ENCODE measurements at places on chromosomes 16 and 17. TPM values are rescaled to one million over a fixed set of nuclear protein-coding genes. Genes with fewer than 3 reads are reported as not detected.

DNA sequence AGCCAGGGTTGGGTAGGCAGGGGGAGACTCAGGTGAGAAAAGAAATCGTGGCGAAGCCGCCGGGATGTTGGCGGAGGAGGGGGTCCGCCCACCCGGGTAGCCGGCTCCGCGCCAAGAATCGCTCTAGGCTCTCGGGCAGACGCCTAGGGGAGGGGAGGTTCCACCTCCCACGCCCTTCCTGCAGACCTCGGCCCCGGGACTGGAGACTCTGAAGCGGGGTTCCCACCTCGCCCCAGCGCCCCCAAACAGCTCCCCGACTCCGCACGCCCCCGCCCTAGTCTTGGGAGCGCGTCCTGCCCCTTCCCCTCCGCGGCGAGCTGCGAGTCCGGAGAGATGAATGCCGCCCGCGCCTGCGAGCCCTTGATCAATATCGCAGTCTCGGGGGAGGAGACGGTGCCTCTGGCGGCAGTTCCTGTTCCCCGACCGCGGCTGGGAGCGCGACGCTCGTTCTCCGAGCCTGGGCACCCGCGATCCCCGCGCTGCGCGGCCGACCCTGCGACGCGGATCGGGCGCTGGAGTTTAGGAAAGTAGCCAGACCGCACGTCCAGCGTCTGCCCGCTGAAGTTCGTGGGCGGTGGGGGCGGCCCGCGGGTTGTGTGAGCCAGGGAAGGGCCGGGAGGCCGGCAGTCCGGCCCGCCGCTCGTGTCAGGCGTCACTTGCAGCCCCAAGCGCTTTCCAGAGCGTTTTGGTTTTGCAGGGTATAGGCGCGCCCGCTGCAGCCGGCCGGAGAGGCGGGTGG lies 790 bp downstream of the CRHR1 start:
- peak; percentile 34 for DNase-seq

TBC1D26 gene
- total RNA-seq, result 1.9 TPM

CA7 gene
- not detected for total RNA-seq

DNA sequence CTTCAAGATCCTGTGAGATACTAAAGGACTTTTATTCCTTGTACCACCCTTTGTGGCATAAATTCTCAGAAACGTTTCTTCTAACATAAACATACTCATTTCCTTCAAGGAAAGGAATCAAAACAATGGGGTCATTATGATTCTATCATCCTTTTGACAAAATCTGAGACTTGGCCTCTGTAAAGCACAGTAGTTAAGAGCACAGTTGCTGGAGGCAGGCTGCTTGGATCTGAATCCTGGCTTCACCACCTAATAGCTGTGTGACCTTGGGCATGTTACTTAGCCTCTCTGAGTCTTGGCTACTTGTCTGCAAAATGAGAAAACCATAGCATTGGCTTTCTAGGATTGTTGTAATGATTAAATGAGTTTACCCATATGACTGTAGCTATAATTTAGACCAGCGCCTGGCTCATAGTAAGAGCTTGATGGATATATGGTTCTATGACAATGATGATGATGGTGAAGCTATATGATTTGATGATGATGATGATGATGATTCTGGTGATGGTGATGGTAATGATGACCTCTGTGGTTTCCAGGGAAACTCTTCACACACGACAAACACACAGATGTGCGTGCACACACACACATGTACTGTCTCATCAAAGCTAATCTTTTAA lies 6.1 kb upstream of the KRT31 start:
- no peak for DNase-seq

- no peak for DNase-seq
These were observed 285.4 kb upstream of the PMFBP1 start for GRCh38 chr16:72457243-72457940.

DNA sequence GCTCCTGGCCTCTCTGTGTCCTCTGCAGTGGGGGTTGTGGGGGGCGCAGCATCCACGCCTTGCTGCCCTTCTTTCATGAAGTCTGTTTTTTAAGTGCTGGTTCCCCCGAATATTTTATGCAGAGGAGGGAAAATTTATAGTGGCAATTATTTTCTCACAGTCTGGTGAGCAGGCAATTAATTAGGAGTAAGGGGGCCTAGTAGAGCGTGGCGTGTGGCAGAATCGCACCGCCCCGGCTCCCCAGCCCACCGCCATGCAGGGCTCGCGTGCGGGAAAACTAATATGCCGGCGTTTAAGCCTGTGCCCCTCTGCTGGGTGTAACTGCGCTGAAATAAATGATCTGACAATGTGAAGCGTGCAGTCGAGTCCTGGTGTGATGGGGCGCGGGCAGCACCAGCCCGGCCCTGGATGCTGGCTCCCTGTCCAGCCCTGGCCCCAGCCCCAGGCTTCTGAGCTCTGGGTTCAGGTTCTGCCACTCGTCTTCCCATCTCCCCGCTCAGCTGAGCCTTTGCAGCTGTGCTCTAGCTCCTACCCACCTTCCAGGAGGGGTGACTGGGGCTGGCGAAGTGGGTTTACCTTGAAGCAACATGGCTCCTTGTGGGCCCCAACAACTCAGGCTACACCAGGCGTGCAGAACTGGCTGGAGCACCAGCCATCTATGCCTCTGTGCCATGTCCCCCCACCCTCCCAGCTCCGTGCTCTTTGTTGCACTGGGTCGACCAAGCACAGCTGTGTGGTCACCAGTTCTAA lies 13.8 kb downstream of the ENGASE start:
- DNase-seq, result no peak

DNA sequence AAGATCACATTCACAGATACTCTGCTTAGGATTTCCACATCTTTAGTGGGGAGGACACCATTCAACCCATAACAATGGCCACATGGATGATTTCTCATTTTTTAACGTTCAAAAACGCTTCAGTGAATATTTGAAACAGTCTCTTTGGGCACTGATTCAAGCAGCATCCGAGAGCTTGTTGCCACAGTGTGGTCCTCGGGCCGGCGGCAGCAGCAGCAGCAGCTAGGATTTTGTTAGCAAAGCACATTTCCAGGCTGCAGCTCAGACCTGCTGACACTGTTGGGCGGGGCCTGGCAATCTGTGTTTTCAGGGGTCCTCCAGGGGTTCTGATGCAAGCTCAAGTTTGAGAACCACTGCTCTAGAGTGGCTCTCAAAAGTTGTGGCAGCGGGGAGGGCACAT lies 27.9 kb upstream of the CMIP start:
- DNase-seq, result no peak

DNA sequence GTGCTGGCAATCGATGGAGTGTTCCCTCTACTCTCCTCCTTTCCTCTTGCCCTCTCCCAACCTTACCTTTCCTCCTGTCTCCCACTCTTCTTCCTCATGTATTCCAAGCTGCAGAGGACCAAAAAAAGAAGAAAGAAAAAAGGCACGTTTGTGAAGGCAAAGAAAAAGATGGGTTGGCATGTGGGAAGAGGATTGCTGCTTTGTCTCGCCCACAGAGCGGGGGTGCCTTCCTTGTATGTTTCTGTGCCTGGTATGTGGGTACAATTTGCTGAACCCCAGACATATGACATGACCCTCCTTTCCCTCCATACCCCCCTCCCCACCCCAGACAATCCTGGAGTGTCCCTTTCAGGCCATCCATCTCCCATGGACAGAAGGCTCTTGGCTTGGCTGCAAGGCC lies 13.1 kb upstream of the CTCF start:
- no peak for DNase-seq

Data from neural crest cell (in vitro differentiated cells).